ENCODE measurements at places on chromosomes 3 and 15.

DNA sequence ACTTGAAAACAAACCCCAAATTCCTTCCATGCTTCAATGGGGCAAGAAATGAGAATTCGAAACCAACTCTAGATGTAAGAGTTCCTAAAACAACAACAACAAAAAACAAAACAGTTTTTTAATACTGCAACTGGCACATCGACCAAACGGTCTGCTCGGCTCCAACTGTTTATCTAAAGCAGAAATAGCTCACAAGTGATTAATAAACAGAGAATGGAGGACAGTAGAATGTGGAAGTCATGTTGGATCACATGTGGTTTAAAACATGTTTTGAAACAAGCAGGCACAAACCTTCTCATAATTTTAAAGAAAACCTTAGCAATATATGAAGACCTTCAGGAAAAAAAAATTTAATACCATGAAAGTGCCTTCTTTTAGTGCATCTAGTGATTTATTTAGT, 55.1 kb downstream of the SETMAR start:
- DNase-seq = no peak

DNA sequence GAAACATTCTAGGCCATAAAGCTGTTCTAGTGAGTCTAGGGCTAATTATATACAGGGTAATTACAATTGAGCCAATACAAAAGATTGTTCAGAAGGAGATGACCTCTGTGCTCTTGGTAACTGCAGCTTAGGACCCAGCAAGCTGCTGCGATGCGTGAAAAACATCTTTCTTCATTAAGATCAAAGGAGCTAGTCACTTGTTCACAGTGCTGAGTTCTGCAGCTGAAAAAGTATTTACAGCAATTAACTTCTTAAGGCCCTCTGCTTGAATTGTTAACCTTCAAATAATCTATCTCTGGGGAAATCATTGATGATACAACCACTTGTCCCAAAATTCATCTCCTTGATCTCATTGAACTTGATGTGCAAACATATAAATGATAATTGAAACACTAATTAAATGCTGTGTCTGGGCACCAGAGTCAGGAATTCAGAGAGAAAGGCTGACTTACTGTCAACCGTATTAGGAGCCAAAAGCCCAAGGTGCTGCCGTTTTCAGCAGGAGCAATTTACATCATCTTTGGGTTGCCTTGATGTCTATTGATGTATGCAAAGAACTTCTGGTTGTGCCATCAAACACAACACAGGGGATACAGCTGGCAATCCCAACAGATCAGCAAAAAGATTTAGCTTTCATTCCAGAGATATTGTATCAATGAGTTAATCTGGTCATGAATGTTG, 213.0 kb downstream of the NECTIN3 start:
- no peak for DNase-seq

- no peak for DNase-seq
Observed at GRCh38 chr3:124295362-124295761, 303.4 kb upstream of the ROPN1 start.

DNA sequence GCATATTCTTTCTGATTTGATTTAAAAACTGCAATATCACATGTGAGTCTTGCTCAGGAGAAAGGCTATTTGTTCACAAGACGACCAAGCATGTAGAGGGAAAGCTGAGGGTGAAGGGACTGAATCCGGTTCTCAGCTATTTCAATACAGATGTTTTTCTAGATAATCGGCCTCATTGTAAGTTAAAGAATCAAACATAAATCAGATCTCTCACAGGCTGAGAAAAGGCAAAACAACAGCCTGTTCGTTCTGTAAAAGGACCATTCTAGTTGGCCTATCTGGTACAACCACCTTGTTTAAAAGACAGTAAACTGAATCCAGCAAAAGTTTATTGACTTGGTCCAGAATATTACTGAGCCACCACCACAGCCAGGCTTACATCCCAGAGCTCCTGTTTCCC, 1045.7 kb upstream of the CFAP20DC start:
- no peak for DNase-seq

Measured in spleen (tissue), 13 donors.